ENCODE measurements at places on chromosomes 2 and 18.

DNA sequence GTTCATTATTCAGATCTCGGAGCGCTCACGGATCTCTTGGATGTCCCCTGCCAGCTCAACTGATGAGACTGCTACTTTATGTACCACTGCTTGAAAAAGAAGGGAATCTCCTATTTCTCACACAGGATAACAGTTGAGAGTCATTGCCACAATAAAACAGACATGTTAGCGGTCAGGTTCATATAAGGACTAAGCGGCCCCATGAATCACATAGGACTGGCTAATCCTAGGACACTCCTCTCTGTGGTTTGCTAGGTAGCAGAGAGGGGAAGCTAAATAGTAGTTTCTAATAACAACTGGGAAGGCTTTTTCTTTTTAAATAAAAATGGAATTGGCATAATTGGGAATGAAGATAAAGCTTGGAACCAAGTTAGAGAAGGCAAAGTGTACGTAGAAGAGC lies 15.9 kb upstream of the TGFA start:
- DNase-seq, result no peak

GRCh38 chr18:6396276-6396675 lies 18.4 kb downstream of the L3MBTL4 start:
- DNase-seq, result no peak

- DNase-seq, result no peak
These were observed 222.2 kb downstream of the C1D start for GRCh38 chr2:67840460-67841068.

GRCh38 chr2:18154259-18154658 lies 275.8 kb downstream of the KCNS3 start:
- no peak for DNase-seq

GRCh38 chr2:199488772-199489400 lies 31.1 kb upstream of the SATB2 start:
- DNase-seq, result no peak

- DNase-seq, result peak; percentile 61
These were observed 46.1 kb downstream of the TMEM185B start for GRCh38 chr2:120177001-120177621.

GRCh38 chr2:64817453-64817852 lies 163.7 kb upstream of the SERTAD2 start:
- no peak for DNase-seq

DNA sequence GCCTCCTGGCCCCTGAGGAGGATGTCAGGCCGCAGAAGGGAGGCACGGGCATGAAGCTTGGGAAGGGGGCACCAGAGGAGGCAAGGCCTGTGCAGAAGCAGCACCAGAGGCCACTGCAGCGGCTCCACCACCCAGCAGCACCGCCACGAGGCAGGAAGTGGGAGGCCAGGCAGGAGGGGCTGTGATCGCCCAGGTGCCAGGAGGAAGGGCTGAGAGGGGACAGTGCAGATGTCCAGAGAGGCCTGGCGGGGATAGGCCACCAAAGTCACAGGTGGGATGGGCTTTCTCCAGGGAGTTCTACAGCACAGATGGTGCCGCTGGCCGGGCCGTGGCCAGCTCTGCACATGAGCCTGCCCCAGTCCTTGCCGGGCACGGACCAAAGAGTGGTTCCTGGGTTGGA lies 6.0 kb upstream of the ALPI start:
- DNase-seq, result no peak

- peak; percentile 10 for DNase-seq
These were observed 34.2 kb upstream of the EN1 start for GRCh38 chr2:118881490-118882129.

- DNase-seq, result no peak
These were observed 229.9 kb downstream of the TTC32 start for GRCh38 chr2:19671916-19672315.

DNA sequence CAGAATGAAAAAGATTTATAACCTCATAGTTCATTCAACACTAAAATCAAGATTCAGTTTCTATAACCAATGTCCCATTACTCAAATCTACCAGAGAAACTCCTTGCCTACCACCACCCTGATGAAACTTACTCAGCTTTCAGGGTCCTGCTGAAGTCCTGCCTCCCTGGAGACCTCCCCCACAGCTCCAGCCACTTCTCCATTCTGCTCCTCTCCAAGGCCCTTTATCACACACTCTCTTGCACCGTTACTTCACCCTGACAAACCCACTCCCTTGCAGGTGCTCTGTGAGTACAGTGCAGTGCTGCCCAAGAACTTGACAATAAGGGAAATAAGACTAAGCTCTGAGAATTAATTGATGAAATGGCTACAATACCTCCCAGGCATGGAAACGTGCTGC lies 83.5 kb upstream of the CDCA7 start:
- DNase-seq, result no peak

GRCh38 chr18:63078471-63078870 lies 241.1 kb downstream of the BCL2 start:
- no peak for DNase-seq

DNA sequence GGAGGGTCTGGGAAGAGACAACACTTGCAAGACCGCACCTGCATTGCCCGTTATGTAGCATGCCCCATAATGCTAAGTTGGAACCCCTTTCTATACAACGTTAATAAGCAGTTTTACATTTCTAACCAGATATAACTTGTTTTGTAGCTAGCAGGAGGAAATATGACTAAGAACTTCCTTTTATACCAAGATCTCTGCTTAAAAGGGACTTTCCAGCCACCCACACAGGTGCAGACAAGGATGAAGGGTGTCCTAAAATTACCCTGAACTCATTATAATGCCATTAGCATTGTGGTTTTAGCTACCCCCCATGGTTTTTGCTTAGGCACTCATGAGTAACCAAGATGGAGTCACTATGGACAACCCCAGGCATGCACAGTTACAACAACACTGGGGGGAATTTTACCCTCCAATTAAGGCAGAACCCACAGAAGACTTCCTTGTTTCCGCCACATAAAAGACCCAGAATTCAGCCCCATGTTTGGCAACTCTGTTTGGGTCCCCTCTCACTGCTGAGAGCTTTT lies 362.8 kb downstream of the CBLN2 start:
- no peak for DNase-seq

DNA sequence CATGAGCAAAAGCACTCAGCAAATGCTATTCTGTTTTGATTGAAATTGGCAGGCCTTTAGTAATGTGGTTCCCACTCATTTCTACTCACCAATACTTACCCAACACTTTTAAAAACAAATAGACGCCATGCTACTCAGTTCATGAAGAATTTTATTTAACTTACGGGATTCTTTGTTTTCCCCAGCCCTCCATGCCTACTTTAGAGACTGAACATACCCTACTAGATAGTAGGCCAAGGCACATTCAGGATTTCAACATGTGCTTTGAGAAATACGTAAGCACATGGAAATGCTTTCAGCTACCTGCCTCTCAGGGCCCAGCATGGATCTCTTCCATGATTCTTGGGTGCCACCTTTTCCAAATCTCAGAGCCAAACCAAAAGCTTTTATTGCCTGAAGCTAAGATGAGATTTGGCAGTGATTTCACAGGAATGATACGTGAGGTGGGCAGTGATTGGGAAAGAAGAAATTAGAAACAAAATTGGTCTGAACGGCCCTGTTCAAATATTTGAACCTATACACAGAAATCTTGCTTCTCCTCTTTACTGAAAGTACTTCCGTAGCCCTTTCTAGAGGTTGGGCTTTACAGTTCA lies 31.4 kb downstream of the NAPG start:
- no peak for DNase-seq

DNA sequence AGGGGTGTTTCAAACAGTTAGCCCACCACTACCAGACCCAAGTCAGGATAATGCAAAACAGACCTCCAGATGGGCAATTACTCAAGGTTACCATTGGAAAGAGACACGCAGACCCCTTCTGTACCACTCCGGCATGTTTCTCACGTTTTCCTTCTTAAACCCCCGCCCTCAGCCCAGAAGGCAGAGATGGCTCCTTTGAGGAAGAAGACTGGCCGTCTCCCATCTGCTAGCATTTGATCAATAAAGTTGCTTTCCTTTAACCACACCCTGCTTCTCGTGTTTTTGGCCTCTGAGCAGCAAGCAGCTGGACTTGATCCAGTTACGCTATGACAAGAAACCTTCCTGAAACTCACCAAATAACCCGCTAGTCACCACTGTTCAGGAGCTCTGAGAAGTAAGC lies 1012.4 kb upstream of the GYPC start:
- no peak for DNase-seq

DNA sequence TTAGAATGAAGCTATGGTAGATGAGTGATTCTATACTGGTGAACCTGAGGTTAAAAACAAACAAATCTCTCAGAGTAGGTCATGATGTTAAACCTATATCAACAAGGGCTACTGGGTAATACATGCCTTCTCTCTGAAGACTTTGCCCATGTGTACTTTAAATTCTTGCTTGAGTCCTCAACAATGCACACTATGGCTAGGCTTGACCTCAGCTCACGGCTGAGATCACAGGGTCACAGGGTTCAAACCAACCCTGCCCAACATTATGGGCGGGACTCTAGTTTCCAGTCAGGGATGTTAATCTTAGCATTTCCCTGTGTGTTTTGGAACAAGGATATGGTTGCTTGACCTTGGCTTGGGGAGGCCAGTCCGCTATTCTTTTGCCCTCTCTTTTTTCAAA lies 7.7 kb downstream of the CD28 start:
- no peak for DNase-seq

GRCh38 chr2:135600915-135601314 lies 69.6 kb downstream of the R3HDM1 start:
- no peak for DNase-seq

DNA sequence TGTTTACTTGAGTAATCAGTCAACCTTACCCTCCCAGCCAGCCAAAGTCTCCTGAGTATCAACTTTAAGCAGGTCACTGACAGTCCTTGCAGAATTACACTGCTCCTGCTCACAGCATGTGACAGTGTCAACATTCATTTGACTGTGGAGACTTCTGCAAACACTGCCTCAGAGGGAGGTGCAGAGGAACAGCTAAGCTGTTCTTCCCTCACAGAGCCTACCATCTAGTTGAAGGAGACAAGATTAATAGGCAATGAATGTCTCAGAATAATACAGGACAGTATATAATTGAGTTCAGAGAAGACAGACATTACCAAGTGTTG lies 11.9 kb downstream of the SLC14A2 start:
- no peak for DNase-seq

DNA sequence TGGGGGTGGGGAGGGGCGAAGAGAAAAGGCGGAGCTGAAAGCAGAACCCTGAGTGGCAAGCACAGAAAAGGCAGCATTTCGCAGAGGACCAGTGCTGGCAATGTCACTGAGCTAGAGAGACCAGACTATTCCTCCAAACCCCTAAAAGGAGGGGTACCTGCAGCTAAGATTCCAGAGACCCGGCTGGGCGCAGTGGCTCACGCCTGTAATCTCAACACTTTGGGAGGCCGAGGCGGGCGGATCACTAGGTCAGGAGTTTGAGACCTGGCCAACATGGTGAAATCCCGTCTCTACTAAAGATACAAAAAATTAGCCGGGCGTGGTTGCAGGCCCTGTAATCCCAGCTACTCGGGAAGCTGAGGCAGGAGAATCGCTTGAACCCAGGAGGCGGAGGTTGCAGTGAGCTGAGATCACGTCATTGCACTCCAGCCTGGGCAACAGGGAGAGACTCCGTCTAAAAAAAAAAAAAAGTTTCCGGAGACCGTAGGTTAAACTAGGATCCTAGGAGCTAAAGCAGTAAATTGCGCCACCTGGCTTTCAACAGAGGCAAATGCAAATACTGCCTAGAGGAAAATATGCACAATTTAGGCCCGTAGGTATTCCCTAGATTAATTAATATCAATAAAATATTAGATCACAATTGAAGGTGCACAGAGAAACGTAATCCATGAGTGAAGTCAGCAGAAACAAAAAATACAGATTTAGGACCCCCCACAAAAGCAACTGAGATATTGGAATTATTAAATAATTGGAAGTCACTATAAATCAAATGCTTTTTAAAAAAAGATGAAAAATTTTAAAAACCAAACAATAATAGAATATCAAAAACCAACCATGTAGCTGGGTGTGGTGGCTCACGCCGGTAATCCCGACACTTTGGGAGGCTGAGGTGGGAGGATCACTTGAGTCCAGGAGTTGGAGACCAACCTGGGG lies 4.9 kb downstream of the UCN start:
- no peak for DNase-seq

- no peak for DNase-seq
These were observed 510.3 kb downstream of the RNF144A start for GRCh38 chr2:7427293-7428060.

DNA sequence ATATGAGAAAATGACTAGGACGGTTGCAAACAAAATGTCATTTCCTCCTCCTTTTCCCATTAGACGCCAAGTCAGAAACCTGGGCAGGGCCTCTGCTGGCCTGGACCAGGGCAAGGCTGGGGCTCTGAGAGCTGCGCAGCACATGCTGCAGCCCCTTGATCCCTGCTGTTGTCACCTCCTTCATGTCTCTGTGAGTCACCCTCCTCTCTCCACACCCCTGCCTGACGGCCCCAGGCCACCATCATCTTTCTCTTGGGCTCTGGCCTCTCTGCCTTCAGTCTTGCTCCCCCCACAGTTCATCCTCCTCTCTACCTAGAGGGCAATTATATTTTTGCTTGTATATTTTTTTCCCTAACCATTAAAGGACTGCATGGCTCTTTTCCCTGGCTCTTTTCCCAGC lies 10.0 kb downstream of the FLACC1 start:
- DNase-seq, result no peak

GRCh38 chr2:101887328-101887727 lies 104.4 kb upstream of the IL1R2 start:
- no peak for DNase-seq

GRCh38 chr2:100909534-100910081 lies 89.7 kb downstream of the NPAS2 start:
- no peak for DNase-seq

DNA sequence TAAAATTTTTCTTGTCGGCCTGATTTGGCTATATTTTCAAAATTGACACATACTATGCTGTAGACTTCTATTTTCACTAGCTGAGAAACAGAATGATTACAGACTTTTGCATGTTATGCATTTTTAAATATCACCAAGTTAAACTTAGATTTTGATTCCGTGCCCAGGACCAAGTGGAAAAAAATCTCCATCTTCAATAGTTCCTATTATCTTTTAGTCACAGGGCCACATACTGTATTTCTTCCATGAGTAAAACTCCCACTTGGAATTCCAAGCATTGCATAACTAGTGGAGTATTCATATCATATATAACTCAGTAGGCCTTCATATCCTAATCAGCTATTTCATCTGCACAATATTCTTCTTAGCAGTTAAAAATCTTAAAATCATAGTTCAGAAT lies 470.9 kb downstream of the ARHGAP15 start:
- DNase-seq, result no peak

DNA sequence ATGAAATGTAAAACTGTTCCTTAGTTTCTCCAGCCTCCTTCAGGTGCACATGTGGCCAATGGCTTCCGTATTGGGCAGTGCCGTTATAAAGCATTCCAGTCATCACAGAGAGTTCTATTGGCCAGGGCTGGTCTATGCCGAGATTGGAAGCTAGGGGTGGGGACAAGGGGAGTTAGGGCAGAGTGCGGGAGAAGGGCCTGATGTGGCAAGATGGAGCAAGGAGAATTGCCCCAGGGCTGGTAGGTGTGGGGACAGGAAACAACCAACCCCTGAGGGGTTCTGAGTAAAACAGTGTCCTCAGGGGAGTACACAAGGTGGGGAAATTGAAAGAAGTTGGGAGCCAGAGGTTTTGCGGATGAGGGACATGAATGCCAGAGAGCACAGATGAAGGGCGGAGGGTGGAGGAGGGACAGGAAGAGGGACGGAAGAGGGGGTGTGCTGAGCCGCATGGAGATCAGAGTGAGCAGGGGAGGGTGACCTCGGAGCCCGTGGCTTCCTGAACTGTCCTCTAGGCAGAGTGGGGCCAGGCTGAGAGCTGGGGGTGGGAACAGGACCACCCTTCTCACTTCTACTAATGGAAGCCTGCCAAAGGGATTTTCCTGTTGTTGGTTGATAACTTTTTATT lies 9.1 kb upstream of the ATP6V1C2 start:
- no peak for DNase-seq
